T-helper 2 cell treated with Interferon-gamma antibody and Interleukin-4, amounts not matched to agents 5 μg/mL and 100 μg/mL, for 36 hours (primary cell): ENCODE measurements at places on chromosomes 12 and 14.
A peak's percentile ranks its signal among the peaks of the same experiment; 100 is the strongest.

- DNase-seq, result peak; percentile 74
These were observed 841 bp downstream of the CALM1 start for GRCh38 chr14:90397425-90398314.

GRCh38 chr14:81169711-81170103 is 51.1 kb downstream of the GTF2A1 start:
- no peak for DNase-seq

GRCh38 chr14:79442786-79443185 is 768.5 kb downstream of the DIO2 start:
- DNase-seq, result no peak

DNA sequence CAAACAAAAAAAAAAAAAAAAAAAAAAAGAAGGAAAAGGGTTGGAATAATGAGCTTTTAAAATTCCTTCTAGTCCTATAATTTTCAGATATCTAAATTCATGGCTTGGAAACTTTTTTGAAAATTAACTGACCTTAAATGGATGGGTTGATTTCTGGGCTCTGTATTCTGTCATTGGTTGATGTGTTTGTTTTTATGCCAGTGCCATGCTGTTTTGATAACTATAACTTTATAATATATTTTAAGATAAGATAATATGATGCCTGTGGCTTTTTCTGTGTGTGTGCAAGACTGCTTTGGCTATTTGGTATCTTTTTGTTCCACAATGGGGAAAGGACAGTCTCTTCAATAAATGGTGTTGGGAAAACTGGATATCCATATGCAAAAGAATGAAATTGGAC is 7.3 kb downstream of the OR10G3 start:
- no peak for DNase-seq

GRCh38 chr14:95431199-95432143 is 85.0 kb downstream of the SYNE3 start:
- DNase-seq, result no peak

DNA sequence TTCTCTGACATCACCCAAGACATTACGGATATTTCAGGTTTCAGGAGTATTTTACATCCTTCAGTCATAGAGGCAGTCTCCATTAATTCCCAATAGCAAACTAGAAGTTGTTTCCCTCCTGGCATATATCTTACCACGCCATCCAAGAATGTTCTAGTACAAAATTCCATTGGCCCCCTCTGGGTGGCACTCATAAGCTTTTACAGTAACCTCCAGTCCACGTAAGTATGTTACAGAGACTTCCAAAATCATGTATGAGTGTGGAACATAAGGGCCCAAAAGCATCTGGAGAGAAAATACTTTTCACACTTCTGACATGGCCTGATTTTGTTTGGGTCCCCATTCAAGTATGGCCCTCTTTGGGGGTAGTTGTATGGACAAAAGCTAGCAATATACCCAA is 58.1 kb upstream of the DHRS4 start:
- DNase-seq, result no peak

DNA sequence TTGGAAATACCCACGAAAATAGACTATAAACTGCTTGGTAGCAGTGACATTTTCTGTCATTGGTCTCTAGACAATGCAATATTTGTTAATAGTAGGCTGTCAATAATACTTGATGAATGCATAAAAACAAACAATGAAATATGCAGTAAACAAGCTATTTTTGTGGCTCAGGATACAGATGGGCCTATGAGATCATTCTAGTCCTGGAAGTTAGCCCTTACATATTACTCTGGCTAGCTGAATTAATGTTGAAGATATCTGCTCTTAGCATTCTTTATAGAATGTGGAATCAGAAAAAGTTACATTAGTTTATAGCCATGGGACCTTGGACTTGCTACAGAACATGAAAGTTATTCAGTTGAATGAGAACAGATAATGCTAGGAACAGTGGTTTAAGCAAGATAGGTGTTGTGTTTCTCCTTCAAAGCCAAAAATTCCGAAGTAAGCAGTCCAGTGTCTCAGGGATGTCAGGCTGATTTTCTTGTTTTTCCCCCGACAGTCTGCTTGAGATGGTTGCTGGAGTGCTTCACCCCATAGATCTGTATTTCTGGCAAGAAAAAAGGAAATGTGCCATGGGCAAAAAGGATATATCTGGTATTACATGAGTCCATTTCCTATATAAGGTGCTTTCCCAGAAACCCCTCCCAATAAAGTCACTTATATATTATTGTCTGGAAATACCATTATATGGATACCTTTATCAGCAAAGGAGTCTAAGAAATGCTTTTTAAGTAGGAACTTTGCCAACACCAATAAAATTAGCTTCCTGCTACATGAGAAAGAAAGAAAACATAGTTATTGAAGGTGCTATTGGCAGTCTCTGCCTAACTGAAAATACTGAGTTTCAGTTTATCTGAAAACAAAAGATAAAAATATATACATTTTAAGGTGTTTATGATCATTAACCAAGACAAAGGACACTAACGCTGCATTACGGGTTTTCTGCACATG is 619.4 kb upstream of the ATP2B1 start:
- DNase-seq, result no peak

DNA sequence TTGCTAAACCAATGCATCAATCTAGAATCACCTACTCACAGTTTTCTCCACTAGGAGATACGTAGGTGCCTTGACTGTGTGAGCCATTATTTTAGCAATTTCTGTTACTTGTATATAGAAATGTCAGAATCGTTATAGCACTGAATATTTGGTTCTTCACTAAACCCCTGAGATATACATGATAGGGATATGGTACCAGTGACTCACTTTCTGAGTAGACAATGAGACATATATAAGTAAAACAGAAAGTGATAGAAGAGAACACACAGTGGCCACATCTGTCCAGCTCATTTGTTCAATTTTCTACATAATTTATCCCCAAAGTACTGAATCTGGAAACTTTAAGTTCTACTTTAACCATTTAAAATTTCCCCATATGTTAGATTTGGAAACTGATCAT is 1505.5 kb upstream of the TMEM132C start:
- no peak for DNase-seq

DNA sequence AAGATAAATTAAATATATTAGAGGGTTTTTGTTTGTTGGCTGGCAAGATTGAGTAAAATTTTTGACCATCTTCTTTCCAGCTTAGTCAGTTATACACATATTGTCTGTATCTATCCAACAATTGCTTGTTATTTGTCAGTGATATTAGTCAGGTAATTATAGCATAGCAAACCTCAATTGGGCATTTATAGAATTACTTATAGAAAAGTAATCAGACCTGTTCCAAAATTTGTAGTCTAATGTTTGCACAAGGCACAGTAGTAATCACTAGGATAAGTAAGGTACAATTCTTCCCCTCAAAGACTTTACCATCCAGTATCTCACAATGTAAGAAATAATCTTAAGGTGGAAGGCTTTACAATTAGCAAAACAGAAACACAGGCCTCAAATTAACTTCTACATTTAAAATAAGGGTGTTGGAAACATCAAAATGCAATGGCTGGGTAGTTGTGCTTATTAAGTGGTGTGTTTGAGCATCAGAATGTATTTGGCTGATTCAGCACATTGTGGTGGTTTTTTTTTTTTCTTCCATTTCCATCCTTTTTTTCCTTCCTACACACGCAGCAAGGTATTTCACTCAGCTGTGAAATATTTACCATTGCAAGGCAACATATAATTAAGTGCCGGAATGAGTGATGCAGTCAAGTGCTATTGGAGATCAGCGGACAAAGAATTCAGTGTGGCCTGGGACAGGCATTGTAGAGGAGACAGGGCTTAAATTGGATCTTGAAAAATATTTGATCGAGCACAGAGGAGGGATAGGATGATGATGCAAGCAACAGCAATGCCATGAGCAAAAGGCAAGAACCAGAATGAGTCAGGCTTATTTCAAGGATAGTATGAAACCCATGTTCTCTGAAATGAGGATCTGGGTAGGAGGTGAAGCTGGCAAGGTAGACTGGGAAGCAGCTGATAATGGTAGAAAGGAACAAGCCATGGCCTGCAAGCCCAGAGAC is 178.2 kb downstream of the AKAP6 start:
- no peak for DNase-seq

GRCh38 chr12:7583471-7583870 is 79.9 kb upstream of the CD163 start:
- DNase-seq, result no peak

DNA sequence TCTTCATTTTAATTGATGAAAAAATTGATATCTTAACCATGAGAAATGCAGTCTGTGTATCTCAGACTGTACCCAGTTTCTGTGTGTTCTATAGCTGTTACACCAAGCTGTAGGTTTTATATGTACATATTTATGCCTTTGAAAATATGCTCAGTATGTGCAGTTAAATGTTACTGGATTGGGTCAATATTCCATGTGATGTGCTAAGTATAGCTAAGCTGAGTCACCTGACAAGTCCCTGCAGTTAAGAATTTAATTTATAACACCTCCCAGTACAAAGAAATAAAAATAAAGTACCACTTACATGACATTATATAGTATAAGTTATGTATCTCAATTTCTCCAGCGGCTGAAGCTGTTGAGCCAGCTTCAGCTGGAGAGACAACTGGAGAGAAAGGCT is 984.0 kb downstream of the GALC start:
- no peak for DNase-seq

GRCh38 chr14:21313512-21313911 is 33.6 kb downstream of the RPGRIP1 start:
- no peak for DNase-seq

DNA sequence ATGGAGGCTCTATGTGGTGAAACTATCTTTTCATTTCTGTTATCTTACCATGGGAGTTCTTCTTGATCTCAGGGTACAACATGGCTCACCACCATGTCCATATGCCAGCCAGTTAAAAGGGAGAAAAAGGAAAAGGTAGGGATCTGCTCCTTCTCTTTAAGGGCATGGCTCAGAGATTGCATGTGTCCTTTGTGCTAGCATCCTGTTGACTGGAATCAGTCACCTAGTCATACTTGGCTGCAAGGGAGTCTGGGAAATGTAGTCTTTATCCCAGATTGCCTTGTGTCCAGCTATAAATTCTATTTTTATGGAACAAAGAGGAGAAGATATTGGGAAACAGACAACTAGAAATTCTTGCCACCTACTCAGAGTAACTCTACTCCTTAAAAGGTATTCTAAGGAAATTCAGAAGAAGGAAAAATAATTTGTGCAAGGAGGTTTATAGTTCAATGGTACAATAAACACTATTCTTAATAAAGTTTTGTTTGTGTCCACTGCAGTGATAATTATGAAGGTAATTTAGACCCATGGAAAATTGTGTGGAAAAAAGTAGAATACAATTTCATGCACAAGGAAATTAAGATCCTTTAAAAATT is 86.4 kb upstream of the RPH3A start:
- no peak for DNase-seq

DNA sequence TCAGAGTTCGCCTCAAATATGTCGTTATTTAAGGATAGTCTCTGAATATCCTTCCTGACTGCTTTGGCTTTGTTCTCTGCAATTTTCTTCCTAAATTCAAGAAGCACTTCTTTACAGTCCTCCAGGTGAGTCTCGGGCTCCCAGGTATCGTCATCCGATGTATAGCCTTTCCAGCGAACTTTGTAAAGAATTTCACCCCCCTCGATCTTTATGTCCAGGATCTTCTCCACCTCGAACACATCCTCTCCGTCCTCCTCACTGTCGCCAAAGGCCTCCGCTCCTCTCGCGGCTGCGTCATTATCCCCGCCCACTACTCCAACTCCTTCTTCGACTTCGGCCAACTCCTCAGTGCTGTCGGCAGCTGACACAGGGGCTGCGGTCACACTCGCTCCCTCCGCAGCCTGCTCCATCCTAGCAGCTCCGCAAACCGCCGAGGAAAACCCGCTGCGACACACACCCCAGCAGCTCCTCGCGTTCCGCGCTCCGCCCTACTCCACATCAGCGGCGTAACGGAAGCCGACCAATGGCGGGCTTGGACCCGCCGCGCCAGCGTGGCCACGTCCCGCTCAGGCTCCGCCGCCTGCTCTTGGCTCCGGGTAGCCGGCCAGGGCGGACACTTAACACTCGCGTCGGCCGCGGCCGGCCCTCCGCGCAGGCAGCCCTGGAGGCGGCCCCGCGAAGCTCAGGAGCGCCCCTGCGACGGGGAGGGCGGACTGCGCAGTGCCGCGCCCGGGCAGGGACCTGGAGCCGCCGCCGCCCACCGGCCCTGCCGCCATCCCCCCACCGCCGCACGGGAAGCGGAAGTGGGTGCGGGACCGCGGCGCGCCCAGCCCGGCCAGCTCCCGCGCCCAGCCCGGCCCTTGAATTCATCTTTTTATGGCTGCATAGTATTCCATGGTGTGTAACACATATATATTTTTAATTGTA is 4.1 kb downstream of the CD163L1 start:
- DNase-seq, result peak; percentile 17

DNA sequence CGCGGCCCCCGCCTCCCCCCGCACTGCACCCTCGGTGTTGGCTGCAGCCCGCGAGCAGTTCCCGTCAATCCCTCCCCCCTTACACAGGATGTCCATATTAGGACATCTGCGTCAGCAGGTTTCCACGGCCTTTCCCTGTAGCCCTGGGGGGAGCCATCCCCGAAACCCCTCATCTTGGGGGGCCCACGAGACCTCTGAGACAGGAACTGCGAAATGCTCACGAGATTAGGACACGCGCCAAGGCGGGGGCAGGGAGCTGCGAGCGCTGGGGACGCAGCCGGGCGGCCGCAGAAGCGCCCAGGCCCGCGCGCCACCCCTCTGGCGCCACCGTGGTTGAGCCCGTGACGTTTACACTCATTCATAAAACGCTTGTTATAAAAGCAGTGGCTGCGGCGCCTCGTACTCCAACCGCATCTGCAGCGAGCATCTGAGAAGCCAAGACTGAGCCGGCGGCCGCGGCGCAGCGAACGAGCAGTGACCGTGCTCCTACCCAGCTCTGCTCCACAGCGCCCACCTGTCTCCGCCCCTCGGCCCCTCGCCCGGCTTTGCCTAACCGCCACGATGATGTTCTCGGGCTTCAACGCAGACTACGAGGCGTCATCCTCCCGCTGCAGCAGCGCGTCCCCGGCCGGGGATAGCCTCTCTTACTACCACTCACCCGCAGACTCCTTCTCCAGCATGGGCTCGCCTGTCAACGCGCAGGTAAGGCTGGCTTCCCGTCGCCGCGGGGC is at the start of gene FOS:
Gene FOS, plus strand, starts transcription at position 407 of the 731 bp plus-strand sequence. Its CDS starts 155 bp downstream, at position 562.
- peak; percentile 86 for DNase-seq

DNA sequence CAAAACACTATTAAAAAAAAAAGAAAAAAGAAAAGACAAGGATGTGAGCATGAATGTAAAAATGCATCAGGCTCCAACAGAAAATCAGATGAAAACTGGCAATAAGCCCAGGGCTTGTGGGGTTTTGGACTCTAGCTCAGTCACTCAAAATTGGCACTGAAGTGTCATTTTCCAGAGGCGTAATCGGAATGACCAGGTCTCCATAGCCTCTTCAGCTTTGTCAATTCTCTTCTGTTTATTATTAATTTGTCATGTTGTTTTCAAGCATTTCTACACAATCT is 137.2 kb upstream of the TRHDE start:
- no peak for DNase-seq

DNA sequence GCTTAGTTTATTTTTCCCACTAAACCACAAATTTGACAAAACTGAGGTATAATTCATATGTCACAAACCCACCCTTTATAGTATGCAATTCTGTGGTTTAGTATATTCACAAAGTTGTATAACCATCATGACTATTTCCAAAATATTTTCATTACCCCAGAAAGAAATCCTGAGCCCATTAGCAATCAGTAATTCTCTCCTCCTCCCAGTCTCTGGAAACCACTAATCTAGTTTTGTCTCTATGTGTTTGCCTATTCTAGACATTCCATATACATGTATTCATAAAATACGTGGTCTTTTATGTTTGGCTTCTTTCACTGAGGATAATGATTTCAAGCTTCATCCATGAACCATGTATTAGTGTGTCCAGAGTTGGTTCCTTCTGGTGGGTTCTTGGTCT is 267.6 kb downstream of the AEBP2 start:
- DNase-seq, result no peak
